Endothelial cell of umbilical vein (primary cell): ENCODE measurements at places on chromosomes 3 and 15. TPM values are rescaled to one million over a fixed set of nuclear protein-coding genes. Genes with fewer than 3 reads are reported as not detected.

Gene PRKCD
- 15.5 and 17.5 TPM in 2 replicates for total RNA-seq

DNA sequence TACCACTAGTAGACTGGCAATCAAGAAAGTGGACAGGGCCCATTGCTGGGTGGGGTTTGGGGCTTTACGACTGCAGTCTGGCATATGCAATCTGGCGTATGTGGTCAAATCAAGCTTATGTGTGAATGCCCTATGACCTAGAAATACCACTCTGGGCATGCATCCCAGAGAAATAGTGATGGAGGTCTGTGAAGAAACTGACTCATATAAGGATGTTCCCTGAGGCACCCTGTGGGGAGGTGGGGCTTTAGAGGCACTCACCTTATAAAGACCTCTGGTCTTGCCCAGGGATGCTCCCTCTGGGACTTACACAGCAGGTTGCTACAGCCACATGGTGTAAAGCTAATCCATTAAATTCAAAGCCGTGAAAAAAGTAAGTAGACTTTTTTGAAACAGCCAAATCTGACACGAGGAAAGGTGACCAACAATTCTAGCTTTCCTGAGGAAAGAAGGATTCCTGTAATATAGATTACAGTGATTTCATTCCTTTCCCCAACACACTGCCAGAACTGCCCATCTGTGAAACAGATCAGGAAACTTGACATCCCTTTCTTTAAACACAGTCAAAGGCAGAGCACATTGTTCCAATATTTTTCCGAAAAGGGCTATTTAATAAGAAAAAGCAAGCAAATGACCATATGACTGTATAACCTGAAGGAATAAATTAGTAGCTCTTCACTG lies 13.6 kb downstream of the RARRES1 start:
- H3K4me1 ChIP-seq = peaks cover 38% of the 10 kb centered on the region
- no peak overlapping the region for H3K4me3 ChIP-seq
- no peaks in the 10 kb centered on the region for H3K36me3 ChIP-seq
- peak; percentile 95 for DNase-seq
- no peaks in the 10 kb centered on the region for H3K27me3 ChIP-seq
- H3K27ac ChIP-seq = peak overlapping the region; percentile 13

- peaks cover 3% of the 10 kb centered on the region for H3K4me1 ChIP-seq
- H3K27ac ChIP-seq = no peak overlapping the region
- no peaks in the 10 kb centered on the region for H3K36me3 ChIP-seq
- DNase-seq = no peak
- H3K27me3 ChIP-seq = peaks cover 12% of the 10 kb centered on the region
- no peak overlapping the region for H3K4me3 ChIP-seq
Measured at GRCh38 chr3:30886888-30887287, 7.6 kb downstream of the GADL1 start.

DNA sequence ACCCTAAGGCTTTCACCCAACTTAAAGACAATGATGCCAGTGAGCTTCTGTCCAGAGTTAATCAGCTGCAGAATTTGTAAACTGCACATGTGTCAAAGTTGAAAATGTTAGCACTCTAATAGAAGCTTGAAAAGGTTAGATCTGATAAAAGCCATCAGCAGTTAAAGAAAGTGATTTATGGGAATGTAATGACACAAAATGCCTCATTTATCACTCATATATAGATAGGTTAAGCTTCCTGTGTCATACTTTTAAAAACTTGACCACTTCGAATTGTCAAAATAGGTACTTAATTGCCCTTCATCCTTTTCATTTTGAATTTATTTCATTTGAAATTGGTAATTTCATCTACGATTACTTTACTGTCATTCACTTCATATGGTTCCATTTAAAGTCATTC lies 151.6 kb downstream of the CDIN1 start:
- no peak for DNase-seq
- no peak overlapping the region for H3K27ac ChIP-seq
- no peaks in the 10 kb centered on the region for H3K36me3 ChIP-seq
- no peak overlapping the region for H3K4me3 ChIP-seq
- no peaks in the 10 kb centered on the region for H3K27me3 ChIP-seq

Gene ITPKA
- 0.18 and 0.66 TPM in 2 replicates for total RNA-seq

DNA sequence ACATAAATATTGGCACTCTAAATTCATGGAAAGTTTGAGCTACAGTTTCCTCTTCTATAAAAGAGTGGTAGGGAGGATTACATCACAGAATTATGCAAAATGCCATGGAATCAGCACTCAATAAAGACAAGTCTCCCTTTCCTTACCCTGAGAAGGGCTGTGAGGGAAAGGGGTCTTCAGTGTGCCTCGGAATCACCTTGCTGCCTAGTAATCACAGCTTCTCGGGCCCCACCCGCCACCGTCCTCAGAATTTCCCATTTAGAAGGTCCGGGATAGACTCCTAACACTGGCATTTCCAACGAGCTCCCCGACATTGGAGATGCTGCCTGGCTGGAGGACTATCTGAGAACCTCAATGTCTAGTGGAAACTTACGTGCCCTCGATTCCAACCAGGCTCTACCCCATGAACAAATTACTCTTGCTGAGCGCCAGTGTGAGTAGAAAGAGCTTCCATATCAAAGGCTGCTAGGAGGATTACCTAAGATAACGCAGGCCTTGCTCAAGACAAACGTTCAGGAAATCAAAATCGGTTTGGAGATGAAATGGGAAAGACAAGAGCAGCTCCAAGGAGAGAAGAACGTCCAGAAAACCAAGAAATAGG lies 92.1 kb upstream of the CHD2 start:
- no peaks in the 10 kb centered on the region for H3K27me3 ChIP-seq
- H3K36me3 ChIP-seq = no peaks in the 10 kb centered on the region
- DNase-seq = peak; percentile 24
- H3K27ac ChIP-seq = peak overlapping the region; percentile 25
- H3K4me3 ChIP-seq = no peak overlapping the region

DNA sequence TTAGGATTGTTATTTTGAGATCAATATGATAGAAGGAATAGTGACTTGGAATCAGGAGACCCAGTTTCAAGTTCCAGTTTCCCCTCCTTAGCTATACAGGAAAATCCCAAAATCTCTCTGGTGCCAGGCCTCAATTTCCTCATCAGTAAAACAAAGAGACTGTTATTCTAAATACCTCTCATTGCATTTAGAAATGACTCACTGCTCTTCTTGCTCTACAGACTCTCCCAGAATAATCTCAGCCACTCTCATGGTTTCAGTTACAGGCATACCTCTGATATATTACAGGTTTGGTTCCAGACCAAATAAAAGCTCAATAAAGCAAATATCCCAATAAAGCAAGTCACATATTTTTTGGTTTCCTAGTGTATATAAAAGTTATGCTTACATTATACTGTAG lies 28.3 kb downstream of the IMPG2 start:
- no peak for DNase-seq
- no peaks in the 10 kb centered on the region for H3K27me3 ChIP-seq
- H3K4me3 ChIP-seq = no peak overlapping the region
- no peak overlapping the region for H3K27ac ChIP-seq
- no peaks in the 10 kb centered on the region for H3K36me3 ChIP-seq

Gene ALS2CL
- total RNA-seq = 9.7 and 10.1 TPM in 2 replicates

GRCh38 chr3:18765662-18766061 lies 340.5 kb upstream of the SATB1 start:
- H3K27ac ChIP-seq = no peak overlapping the region
- DNase-seq = no peak
- H3K4me3 ChIP-seq = no peak overlapping the region
- H3K27me3 ChIP-seq = no peaks in the 10 kb centered on the region

DNA sequence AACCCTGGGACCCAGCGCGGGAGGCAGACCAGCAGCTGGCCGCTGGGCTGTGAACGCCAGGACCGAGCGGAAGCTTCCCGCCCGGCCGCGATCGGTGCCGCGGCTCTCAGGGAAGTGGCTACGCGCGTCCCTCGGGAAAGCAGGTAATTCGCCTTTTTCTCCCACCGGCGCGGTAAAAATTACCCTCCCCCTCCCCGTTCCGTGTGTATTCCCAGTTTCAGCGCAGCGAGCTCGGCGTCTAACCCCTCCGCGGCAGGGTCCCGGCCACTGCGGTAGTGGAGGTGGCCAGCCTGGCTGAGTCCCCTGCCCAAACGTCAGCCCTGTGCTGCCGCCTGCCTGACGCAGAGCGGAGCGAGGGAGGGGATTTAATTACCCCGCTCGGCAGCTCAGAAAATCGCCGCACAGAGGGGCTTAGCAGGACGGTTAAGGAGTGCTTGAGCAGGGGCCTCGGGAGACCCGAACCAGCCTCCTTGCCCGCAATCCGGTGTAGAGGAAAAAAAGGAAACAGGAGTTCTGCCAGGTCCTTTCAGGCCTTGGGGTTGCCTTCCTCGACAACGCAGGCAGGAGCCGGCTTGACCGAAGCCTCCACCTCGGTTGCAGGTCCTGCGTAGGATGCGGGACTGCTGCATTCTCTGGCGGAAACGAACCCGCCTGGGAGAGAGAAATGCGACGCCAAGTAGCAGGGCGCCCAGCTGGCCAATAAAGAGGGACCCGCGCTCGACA lies 2.9 kb downstream of the GATA2 start:
- H3K27me3 ChIP-seq = no peaks in the 10 kb centered on the region
- peak overlapping the region; percentile 83 for H3K4me3 ChIP-seq
- peak overlapping the region; percentile 97 for H3K27ac ChIP-seq
- H3K36me3 ChIP-seq = no peaks in the 10 kb centered on the region

DNA sequence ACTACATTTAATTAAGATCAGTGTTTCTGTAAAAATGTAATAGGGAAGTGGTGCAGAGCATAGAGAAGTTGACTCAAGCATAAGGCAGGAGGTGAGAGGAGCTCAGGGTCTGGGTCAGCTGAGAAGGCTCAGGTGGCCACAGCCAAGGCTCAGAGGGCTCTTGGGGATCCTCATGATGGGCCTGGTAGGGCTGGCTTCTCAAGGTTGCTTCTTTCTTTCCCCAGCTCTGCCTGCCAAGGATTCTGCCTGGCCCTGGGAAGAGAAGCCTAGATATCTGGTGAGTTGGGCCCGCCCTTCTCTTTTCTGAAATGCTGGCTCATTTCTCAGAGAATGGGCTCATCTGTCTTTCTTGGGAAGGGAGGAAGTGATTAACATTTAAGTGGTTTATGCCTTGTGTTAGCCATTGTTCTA lies 6.5 kb downstream of the ZNF589 start:
- DNase-seq = peak; percentile 74
- H3K27ac ChIP-seq = peak overlapping the region; percentile 92
- no peaks in the 10 kb centered on the region for H3K36me3 ChIP-seq
- H3K4me1 ChIP-seq = peaks cover 22% of the 10 kb centered on the region

Gene GATM
- total RNA-seq = 0.48 and 0.60 TPM in 2 replicates

GRCh38 chr15:73951601-73952000 lies 25.3 kb downstream of the LOXL1 start:
- H3K36me3 ChIP-seq = no peaks in the 10 kb centered on the region
- H3K27ac ChIP-seq = peak overlapping the region; percentile 84
- H3K4me1 ChIP-seq = peaks cover 15% of the 10 kb centered on the region
- DNase-seq = no peak
- H3K27me3 ChIP-seq = no peaks in the 10 kb centered on the region

- no peak for DNase-seq
- H3K4me3 ChIP-seq = no peak within 1 kb of the TSS
- no peak within 1 kb of the TSS for H3K27ac ChIP-seq
- no peaks in the 10 kb centered on the region for H3K36me3 ChIP-seq
- no peaks in the 10 kb centered on the region for H3K4me1 ChIP-seq
- no peaks in the 10 kb centered on the region for H3K27me3 ChIP-seq
Measured at GRCh38 chr3:10292505-10293419, at the start of gene GHRL. Gene GHRL, minus strand, starts transcription at chr3:10292947. Its CDS starts 2,767 bp downstream, at chr3:10290180.

DNA sequence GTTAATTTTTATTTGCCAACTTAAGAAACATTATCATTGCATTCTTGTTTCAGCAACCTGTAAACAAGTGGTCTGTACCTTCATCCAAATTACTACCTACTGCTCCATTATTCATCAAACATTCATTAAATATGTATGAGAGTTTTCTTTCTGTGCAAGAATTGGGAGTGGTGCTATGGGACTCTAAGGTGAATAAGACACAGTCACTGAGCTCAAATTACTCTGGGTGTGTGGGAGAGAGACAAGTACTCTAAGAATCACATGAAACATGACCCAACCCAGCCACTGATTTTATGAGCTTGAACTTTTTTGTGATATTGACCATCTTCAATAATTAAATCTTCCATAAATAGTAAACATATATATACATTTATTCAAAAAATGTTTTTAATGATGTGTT lies 227.2 kb upstream of the TP63 start:
- no peaks in the 10 kb centered on the region for H3K4me1 ChIP-seq
- no peak overlapping the region for H3K4me3 ChIP-seq
- no peak overlapping the region for H3K27ac ChIP-seq
- DNase-seq = no peak
- H3K27me3 ChIP-seq = no peaks in the 10 kb centered on the region

GRCh38 chr3:23835802-23836201 lies 30.0 kb downstream of the UBE2E1 start:
- no peak overlapping the region for H3K4me3 ChIP-seq
- no peaks in the 10 kb centered on the region for H3K36me3 ChIP-seq
- DNase-seq = peak; percentile 55
- H3K27me3 ChIP-seq = no peaks in the 10 kb centered on the region
- no peak overlapping the region for H3K27ac ChIP-seq
